ENCODE measurements at places on chromosomes 2 and 18.

GRCh38 chr2:159516241-159516758 is 100.0 kb downstream of the BAZ2B start:
- DNase-seq = no peak

DNA sequence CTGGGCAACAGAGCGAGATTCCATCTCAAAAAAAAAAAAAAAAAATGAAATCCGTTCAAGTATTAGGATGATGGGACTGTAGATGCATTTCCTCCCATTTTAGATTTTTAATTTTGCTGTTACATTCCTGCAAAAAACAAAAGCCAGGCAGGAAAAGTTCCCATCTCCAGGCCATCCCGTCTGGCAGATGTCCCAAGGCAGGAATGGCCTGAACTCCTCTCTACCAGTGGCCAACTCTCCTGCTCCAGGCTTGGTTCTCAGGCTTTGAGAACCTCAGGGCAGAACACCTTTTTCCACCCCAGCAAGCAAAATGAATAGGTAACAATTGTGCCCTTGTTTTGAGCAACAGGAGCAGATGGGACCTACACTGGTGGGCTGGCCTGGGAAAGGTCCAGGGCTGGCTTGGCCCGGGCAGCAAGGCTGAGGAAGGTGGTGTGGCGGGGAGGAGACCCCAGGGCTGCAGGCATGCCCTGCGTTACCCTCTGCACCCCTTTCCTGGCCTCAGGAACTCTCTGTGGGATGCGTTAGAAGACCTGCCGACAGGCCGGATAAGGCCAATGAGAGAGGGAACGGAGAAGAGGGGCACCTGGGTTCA is 86.0 kb downstream of the FAM210A start:
- no peak for DNase-seq

DNA sequence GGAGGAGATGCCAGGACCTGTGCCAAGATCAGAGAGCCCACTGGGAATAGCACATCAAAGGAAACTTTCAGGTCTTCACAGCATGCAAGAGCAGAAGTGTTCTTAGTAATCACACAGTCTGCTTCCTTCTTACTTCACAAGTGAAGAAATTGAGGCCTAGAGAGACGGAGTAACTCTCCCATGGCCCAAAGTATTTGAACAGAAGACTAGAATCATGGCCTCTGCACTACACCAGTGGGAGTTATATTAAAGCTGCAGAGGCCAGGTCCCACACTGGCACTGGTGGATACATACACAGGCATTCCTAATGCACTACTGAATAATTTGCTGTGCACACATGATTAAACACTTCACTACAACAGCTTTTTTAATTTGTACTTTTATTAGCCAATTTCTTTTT is 107.6 kb upstream of the RMP24 start:
- no peak for DNase-seq

DNA sequence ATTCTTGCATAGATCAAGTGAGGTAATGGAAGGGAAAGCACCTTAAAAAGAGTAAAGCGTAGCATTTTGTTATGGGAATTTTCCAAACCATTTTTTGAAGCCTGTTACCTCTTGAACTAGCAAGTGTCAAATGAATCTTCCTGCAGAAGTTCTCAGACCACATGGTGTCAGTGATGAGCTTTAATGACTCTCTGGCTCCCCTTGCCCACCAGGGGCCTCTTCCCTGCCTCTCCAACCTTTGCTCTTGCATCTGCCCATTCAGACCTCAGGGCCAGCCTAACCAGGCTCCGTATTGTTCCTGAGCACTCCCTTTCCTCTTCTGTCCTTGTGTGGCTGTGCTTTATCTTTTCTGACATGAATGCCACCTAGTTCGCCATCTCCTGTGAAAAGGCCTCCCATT is 155.9 kb downstream of the DIS3L2 start:
- no peak for DNase-seq

DNA sequence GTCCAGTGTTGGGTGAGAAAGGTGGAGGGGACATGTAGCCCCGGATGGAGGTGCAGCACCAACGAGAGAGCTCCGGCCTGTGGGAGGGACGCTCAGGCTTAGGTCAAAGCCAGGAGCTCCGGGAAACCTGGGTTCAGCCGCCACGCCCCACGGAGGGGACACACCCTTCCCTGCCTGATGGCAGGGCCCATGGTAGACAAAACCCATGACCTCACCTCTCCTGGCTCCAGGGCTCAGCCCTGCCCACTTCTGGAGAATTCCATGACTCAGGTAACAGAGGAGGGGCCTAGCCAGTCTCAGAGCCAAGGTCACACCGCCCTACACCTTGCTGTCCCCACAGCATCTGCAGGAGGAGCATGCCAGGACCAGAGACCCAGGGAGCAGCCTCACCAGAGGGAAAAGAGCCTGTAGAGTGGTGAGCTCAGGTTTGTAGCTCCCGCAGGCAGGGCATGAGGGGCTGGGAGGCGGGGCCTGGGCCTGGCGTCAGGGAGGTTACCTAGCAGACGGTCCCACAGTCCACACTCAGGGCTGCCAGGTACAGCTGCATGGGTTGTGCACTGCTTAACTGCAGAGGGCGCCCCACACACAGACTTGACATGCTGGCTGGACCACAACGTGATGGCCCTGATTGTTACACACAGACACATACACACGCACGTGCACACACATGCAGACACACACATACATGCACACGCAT is 70.8 kb upstream of the SMAD7 start:
- no peak for DNase-seq

- DNase-seq = no peak
Observed at GRCh38 chr2:241680827-241681599, 5.6 kb downstream of the DTYMK start.

DNA sequence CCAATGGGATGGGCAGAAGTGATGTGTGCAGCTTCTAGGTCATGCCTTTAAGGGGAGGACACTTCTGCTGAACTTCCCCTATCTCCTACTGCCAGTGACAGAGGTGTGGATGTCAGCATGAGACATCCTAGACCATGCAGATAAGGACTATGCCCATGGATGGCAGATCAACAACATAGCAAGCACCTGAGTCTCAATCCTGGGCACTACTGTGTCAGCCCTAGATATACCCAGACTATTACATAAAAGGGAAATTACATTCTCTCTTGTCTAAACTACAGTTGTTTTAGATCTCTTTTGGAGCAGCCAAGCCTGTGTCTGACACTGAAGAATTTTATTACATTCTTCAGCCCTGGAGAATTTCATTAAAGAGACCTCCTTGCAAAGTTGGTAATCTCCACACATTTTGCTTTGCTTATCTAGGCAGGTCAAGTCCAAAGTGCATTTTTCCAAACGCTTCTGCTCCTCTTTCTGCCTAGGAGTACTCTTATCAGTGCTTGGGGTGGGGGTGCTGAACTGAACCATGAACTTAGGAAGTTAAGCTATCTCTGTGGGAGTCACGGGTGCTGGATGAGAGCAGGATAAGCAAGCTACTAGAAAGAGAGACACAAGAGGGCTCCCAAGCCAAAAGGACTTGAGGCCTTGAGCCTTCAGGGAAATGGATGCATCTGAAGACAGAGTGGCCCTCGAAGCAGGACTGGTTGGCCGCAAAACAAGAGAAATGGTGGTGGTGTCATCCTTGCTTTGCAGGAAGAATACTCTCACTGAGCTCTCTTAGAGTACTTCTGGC is 95.2 kb upstream of the SPRED2 start:
- DNase-seq = no peak

DNA sequence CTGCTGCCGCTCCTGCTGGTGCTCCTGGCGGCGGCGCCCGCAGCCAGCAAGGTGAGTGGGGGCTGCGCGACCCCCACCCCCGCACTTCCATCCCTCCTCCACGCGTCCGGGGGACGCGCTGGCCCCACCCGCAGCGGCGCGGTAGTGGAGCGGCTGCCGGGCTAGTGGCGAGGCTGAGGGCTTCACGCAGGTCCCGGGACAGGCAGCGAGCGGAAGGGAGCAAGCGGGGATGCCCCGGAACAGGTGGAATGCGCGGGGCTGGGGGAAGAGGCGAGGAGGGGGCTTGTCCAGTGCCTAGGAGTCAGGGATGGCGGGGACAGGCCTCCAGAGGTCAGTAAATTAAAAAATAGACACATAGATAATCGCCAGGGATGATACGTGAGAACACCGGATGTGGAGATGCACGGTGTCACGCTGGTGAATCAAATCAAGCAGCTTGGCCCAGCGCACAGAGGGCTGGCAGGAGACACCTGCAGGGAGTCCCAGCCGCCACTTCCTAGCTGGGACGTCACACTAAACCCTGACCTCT is 403 bp downstream of the COL4A3 start:
- no peak for DNase-seq

- DNase-seq = no peak
Observed at GRCh38 chr18:22641958-22642357, 224.2 kb upstream of the CTAGE1 start.

- DNase-seq = no peak
Observed at GRCh38 chr2:76211991-76212985, 501.6 kb upstream of the GCFC2 start.

GRCh38 chr2:207239754-207240494 is 74.2 kb upstream of the KLF7 start:
- no peak for DNase-seq

- no peak for DNase-seq
Observed at GRCh38 chr2:203551778-203552177, 16.7 kb upstream of the RAPH1 start.

DNA sequence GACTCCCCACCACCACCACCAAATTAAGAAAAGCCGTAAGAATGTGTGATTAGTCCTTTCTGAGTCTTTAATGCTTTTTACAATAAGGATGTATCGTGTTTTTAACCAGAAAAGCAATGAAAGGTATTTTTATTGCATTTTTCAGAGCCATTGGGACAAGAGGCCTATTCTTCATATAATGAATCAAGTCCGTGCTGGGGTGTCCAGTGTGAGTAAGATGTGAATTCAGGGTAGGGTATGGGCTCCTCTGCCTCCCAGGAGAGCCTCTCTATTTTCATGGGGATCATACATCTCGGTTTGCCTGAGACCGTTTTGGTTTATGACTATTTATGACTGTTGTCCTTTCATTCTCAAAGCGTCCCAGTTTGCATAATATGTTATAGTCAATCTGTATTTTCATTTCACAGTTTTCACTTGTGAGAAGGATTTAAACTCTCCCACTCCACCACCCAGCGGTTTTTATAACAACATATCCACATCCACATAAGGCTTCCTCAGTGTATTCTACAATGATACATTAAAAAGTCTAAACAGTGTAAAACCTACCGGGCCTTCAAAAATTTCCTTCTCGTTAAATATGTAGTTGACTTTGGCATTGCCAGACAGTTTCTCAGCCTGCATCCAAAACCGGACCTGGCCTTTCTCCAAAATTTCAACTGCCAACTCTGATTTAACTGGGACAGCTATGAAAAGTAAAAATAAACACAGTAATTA is 80.8 kb upstream of the LPIN2 start:
- no peak for DNase-seq

GRCh38 chr2:67566958-67567635 is 170.0 kb downstream of the ETAA1 start:
- DNase-seq = no peak

- no peak for DNase-seq
Observed at GRCh38 chr2:114231921-114232320, 210.5 kb upstream of the DPP10 start.

- no peak for DNase-seq
Observed at GRCh38 chr18:40056079-40056692, 1898.8 kb upstream of the PIK3C3 start.

DNA sequence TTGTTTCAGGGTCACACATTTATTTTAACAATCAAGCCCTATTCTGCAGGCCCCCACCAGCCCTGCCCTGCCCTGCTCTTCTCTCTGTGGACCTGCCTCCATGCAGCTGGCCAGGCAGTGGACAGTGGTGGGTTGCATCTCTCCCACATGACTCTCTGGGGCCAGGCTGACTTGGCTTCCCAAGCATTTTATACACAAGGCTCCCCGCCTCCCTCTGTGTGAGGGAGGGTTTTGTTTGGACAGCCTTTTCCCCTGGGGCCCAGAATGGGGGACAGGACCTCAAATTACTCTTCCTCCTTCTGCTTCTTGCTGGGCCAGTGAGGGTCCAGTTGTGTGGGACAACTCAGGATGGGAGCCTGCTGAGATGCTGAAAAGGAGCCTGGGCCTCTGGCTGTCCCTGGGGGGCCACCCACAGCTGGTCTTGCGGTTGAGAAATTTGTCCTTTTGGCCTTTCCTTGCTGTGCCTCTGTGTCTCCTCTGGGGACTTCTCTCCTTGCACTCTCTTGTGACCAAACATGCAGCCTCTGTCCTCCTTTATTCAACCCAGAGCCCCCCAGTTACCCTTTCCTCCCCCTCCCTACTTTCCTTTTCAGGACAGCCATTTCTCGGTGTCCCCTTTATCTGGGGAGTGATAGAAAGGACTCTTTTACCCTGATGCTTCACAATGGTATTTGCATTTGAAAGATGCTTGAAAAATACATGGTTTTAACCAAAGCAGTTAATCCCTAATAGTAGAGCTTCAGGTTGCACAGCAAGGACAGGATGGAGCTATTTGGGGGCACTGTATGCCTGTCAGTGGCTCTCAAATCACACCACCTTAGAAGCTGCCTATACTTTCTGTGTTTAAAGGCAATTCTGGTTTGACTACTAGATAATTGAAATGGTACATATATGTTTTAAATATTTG is 151.1 kb downstream of the FHOD3 start:
- DNase-seq = no peak

GRCh38 chr2:24258718-24259117 is 83.9 kb downstream of the FAM228A start:
- no peak for DNase-seq

DNA sequence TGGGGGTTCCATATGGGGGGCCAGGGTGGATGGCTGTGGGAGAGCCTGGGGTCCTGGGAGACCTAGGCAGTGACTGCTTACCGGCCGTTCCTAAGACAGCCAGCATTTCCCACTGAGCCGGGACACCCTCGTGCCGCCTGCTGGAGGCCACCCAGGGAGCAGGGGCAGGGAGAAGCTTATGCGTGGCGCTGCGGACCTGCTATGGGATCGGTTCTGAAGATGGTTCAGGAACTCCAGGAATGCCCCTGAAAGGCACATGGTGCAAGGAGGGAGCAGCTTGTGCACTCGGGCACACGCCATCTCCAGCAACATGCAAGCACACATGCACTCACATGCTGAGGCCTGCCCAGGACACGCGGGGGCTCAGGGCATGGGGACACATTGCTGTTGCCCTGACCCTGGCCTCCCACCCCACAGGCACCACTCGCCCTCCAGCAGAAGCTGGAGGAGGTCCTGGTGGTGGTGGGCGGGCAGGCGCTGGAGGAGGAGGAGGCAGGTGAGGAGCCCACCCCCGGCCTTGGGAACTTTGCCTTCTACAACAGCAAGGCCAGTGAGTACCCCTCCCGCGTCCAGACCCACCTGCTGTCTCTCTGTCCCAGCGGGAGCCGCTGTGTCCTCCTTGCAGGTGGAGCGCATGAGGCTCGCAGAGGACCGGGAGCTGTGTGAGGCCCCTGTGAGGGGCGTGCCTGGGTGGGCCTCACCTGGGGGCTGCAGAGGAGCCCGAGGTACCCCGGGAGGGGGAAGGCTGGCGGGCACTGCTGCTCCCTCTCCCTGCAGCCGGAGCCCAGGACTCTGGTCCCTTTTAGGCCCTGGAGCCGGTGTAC is 4.1 kb downstream of the KLHL30 start:
- no peak for DNase-seq
